Cardiac muscle cell (in vitro differentiated cells and primary cell): ENCODE measurements at places on chromosomes 5 and 9. TPM values are rescaled to one million over a fixed set of nuclear protein-coding genes. Genes with fewer than 3 reads are reported as not detected.

PCDHB15 gene
- polyA plus RNA-seq: 13.3 and 19.3 TPM in 2 replicates

GRIA1 gene
- polyA plus RNA-seq: 1.2 and 1.6 TPM in 2 replicates

DNA sequence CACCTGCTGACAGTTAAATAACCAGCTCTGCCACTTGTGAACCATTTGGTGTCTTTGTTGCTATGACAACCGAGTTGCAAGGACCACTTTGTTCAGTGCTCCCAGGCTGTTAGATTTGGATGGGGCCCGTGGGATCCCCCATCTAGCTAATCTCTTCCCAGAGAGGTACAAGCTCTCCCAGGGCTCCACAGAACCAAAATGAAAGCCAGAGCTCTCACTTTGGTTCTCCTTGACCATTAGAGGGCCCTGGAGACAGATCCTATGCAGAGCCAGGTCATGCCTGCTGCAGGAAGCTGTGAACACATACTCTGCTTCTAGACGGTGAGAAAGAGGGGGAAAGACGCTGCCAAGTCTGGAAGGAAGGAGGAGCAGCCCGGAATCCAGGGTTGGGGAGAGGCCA lies 224.6 kb downstream of the GABBR2 start:
- H3K36me3 ChIP-seq: no peaks in the 10 kb centered on the region

GRCh38 chr5:175783739-175784138 lies 87.6 kb upstream of the CPLX2 start:
- no peak overlapping the region for H3K27ac ChIP-seq
- peaks cover 4% of the 10 kb centered on the region for H3K27me3 ChIP-seq
- H3K4me1 ChIP-seq: no peaks in the 10 kb centered on the region
- no peak overlapping the region for H3K4me3 ChIP-seq
- DNase-seq: no peak

CTXN3 gene
- not detected in 2 replicates for polyA plus RNA-seq

DNA sequence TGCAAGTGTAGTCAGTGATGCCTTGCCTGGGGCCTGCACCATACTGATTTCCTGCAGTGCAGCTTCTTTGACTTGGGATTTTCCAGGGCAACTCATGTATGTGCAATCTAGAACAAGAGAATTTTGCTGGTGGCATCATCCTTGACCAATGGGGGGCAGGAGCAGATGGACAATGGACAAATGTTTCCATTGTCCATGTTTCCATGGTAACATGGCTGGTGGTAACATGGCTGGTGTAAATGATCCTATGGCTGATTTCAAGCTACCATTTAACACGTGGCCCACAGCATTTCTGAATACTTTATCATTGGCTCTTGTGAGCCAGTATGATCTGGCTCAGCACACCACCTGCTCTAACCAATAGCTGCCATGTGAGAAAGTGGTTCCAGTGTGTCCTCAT lies 130.1 kb upstream of the OSMR start:
- DNase-seq: no peak
- H3K27me3 ChIP-seq: no peaks in the 10 kb centered on the region
- no peak overlapping the region for H3K27ac ChIP-seq
- no peak overlapping the region for H3K4me3 ChIP-seq
- no peaks in the 10 kb centered on the region for H3K36me3 ChIP-seq
- peaks cover 13% of the 10 kb centered on the region for H3K4me1 ChIP-seq
